ENCODE measurements at places on chromosomes 12 and 14.

GRCh38 chr14:34252227-34252626 is 209.8 kb downstream of the SPTSSA start:
- DNase-seq = no peak

- DNase-seq = no peak
These were observed 71.0 kb downstream of the SLC6A15 start for GRCh38 chr12:84841591-84841990.

DNA sequence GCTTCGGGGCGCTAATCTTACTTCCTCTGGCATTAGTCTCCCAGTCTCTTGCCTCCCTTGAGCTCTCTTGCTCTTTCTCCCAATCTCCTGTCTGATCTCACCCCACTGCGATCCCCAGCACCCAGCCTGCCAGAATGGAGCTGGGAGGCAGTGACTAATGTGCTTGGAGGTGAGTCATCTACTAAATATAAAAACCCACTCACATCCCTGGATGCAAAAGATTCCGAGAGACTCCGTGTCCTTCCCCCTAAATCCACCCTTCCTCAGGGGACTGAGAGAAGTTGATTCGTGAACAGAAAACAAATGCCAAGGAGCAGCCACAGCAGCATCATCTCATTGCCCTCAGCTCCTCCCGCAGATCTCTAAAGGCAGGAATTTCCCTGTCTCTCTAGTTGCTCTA is 45.7 kb upstream of the KCNA5 start:
- DNase-seq = peak; percentile 87

DNA sequence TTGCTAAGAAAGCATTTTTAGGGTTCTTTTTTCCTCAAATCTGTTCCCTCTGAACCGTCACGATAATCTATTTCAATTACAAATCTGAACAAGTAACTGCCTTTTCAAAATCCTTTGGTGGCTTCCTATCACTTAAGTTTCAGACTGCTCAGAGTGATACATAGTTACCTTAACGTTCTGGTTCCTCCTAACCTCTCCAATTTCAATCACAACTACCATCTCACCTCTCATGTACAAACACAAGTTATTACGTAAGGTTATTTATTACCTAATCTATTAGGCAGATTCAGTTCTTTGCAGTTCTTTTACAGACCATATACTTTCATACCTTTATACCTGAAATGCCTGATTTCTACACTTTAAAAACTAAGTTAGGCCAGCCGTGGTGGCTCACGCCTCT is 12.1 kb downstream of the RNF212B start:
- DNase-seq = no peak

DNA sequence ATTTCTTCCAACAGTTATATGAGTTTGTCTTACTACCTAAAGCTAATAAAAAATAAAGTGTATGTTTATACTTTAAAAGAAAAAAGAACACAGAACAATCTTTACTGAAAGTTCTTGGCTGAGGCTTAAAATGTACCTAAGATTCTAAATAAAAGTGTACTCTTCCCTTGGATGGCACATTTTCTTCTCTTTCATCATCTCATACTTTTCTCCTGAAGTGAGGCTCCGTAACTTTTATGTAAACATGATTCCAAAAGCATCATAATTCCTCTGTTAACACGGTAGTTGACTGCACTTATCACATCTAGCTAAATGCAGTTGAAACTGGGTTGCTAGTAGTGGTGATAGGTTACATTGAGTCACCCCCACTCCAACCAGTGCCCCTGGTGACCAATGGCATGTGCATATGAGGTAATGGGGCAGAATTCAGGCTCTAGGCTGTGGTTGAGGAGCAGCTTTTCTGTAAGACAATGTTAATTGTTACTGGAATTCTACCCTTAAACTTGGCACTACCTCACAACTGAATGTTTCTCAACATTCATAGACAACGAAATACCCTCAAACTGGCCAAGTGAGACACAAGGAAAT is 38.4 kb downstream of the WASHC3 start:
- DNase-seq = peak; percentile 15

DNA sequence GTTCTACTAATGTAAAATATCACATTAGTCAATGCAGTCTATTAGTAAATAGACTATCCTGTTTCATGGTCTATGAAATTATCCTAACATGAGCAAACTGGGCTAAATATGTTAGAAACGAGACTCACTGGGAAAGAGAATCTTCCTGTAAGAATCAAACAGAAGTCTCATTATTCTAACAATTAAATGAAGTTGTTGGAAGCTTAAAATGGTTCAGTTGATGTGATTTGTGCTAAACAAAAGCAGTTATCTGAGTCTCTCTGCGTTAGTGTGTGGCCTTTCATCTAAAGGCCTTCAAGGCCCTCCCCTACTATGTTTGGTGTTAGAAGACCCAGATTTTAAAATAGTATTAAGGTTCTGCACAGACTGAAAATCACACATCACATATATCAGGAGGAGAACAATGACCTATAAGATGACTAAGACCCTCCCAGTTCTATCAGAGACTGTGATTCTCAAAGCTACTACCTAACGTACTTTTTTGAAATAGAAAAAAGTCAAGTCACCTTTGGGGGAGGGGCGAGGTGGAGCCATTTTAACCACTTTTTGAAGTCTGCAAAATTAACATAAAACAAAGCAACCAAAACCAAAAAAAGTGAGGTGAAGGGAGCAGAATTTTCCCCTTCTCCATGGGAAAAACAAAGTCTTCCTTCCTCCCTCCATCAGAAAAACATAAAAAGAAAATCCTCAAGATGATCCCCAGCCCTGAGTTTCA is 82.3 kb downstream of the DENND5B start:
- DNase-seq = no peak

GRCh38 chr12:29943683-29944082 is 159.9 kb upstream of the TMTC1 start:
- DNase-seq = no peak

DNA sequence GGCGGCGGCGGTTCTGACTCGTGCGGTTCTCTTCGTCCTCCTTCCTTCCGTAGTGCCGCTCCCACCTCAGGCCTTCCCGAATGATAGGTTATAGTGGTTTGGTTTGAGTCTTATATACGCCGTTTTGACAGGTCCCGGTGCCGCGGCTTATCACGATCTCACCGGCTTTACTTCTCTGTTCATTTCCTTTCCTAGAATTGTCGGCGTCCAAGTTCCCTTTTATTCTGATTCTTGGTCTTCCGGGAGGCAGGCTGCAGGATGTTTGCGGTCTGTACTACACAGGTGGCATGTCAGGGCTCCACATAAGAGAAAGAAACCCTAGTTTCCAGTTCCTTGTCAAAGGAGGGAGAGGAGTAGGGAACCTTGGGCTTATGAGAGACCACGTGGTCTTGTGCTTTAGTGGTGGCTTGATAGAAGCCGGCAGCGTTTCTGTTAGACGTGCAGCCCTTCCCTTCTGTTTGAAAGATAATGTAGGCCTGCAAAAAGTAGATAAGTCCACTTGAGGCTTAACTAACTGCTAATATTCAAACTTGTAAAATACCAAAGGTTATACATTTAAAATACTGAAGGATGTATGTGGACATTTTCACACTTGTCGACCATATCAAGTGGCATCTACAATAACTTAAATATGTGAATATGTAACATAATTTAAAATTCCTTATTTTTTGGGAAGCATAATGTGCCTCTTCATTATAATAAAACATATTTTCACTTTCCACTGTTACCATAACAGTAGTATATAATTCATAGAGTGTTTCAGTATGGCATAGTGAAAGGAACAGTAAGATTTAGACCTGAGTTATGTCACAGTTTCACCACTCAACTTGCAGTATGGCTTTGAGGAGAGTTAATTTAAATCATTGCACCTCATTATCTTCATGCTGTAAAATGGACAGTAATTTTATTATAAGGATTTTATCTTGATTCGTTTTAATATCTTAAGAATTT is 804 bp downstream of the USP15 start:
- DNase-seq = no peak

DNA sequence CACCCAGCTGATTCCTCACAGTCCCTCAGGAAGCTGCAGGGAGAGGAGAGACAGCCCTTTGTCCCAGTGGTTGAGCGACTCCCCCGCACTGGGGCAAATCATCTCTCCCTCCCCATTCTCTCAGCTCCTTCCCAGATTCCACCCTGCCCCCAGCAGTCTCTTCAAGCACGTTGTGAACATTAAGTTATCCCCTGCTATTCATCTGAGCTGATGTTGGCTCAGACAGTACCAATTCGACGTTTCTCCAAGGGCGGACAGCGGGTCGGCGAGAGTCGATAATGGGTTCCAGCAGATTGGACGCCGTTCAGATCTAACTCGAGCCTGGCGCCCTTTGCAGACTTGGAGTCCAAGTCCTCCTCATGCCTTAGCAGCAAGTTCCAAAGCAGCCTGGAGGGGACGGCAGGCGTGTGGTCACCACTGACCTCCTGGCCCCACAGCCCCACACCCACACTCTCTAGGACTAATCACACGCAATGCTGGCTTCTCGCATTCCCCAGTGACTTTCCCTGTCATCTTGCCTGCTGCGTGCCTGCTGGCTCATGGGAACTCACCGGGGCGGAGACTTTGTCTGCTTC is 245.9 kb downstream of the CHST11 start:
- DNase-seq = no peak

- DNase-seq = no peak
These were observed 5.3 kb downstream of the TTC8 start for GRCh38 chr14:88829685-88830302.

GRCh38 chr12:45477526-45477925 is 252.0 kb upstream of the ARID2 start:
- DNase-seq = no peak

DNA sequence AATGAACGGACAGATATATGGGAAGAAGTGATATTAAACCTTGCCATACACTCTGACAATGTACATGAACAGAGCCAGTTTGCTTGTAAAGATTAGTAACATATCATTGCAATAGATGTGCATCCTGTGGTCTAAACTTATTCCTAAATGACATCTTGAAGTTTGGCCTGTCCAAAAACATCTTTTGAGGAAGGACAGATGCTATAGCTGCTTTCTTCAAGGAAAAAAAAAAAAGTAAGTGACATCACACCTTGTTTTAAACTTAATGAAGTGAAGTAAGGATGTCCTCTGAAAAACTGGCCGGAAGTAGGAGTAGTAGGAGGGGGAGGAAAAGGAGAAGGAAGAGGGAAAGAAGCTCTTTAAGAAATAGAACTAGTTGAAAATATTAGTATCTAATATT is 132.8 kb downstream of the RAD51B start:
- no peak for DNase-seq

GRCh38 chr12:49283541-49284429 is 11.2 kb upstream of the PRPH start:
- no peak for DNase-seq

DNA sequence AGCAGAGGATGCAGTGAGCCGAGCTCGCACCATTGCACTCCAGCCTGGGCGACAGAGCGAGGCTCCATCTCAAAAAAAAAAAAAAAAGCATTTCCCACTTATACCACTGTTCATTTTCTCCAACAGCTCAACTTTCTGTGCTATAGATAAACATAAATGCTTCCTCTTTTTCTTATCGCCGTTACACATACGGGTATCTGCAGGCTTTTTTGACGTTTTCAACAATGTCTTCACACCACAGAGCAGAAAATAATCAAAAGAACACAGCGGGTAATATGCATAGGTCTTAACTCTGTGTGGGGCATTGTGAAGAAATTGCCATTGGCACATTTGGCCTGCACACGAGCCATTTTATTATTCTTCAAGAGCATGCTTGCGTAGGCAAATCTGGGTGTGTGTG is 86.4 kb downstream of the CAPZA3 start:
- DNase-seq = no peak

DNA sequence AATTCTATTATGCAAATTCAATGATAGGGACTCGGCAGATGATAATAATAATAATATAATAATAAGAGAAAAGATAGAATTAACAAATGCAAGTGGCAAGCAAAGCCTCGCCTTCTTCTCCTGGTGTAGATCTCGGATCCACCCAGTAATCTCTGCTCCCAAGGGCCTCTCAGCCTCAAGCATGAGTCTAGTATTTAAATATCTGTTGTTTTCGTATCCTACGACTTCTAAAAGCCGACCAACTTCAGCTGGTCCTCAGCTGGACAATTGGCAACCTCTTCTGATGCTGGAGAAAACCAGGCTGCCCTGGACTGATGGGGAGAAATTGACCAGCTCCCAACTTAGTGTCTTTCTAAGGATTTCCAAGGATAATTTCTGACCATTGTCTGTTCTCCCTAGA is 14.0 kb upstream of the MAP1LC3B2 start:
- DNase-seq = no peak

GRCh38 chr14:92690171-92691011 is 58.0 kb downstream of the LGMN start:
- no peak for DNase-seq

DNA sequence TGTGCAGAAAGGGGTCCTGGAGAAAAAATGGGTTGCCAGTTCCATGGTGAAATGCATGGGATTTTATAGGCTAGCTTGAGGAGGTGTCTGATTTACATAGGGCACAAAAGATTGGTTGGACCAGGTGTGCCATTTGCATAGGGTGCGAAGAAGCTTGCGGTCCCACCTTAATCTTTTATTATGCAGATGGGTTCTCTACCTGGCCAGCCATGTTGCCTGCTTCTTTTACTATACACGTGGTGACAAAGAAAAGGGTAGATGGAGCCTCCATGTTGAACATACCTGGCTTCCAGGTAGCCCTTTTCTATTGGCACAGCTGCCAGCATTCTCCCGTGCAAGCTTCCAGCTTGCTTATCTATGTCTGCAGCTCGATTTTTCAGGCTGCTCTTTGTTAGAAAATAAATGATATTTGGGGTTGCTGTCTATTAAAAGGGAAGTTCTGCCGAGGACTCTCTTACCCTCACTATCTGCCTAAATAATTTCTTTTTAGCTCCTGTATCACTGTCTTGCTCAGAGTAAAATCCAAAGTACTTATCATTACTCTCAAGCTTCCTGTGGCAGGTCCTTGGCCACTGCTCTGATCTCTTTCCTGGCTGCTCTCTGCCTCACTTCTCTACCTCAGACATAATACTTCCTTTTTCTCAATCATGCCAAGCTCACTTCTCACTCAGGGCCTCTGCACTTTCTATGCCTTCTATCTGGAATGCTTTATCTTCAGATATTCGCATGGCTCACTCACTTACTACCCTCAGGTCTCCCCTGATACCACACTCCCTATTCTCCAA is 216.0 kb upstream of the DAAM1 start:
- DNase-seq = no peak

DNA sequence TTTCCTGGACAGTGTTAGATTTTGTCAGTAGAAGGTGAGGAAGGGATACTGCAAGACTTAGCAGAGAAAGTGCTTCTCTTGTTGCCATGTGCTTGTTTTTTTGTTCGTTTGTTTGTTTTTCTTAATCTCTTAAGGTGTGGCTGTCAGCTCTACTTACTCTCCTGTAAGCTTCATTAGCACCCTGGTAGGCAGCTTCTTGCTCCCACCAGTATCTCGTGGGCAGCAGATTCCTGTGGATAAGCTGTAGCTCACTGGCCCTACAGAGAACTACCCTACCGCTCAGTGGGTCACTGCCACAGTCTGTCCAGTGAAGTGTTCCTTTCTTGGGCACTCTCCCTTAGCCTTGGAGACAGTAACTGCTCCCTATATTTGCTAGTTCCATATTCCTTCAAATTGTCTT is 30.1 kb downstream of the VRK1 start:
- no peak for DNase-seq

- DNase-seq = no peak
These were observed 65.8 kb upstream of the COCH start for GRCh38 chr14:30808576-30808975.

- no peak for DNase-seq
These were observed 308.7 kb upstream of the ATP2B1 start for GRCh38 chr12:90017316-90017715.
